ENCODE measurements at places on chromosomes 3 and 15.

GRCh38 chr15:33766389-33766788, 201.9 kb upstream of the CHRM5 start:
- peak; percentile 40 for DNase-seq

DNA sequence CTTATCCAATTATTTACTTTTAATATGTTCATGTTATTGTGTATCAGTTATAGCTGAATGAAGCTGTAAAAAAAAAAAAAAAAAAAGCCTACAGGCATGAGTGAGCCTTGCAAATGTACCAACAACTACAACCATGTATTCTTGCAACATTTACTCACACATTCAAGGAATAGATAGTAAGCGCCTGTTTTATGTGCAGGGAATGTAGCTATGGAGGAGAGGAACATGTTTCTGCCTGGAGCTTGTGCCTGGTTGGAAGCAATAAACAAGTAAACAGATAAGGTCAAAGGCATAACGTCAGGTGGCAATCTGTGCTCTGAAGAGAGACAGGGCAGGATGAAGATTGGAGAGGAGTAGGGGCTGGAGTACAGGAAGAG, 111.2 kb downstream of the DNAJB8 start:
- DNase-seq: no peak

DNA sequence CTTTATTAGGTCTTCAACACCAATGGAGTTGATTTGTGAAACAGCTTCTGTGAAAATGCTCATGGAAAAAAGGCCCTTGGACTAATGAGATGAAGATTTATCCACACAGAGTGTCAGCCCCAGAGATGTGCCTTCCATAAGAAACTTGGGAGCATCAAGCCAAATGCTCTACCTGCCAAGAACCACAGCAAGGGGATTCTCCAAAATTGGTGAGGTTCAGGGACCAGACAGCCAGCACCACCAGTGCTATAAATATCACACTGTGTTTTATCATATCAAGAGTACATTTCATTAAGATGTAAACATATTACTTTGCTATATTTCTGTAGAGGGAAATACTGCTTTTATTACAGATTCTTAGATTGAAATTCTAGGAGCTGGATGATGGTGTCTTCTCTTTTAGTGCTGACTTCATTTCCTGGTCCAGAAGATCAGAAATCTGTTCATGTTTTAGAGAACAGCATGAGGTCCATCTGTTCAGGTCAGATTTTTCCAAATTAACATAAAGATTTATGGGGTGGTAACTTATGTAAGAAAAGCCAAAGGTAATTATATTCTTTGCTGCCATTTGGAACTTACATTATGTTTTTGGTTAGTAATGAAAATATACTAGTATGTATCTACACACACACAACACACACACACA, 17.7 kb downstream of the SLC35G2 start:
- peak; percentile 34 for DNase-seq

DNA sequence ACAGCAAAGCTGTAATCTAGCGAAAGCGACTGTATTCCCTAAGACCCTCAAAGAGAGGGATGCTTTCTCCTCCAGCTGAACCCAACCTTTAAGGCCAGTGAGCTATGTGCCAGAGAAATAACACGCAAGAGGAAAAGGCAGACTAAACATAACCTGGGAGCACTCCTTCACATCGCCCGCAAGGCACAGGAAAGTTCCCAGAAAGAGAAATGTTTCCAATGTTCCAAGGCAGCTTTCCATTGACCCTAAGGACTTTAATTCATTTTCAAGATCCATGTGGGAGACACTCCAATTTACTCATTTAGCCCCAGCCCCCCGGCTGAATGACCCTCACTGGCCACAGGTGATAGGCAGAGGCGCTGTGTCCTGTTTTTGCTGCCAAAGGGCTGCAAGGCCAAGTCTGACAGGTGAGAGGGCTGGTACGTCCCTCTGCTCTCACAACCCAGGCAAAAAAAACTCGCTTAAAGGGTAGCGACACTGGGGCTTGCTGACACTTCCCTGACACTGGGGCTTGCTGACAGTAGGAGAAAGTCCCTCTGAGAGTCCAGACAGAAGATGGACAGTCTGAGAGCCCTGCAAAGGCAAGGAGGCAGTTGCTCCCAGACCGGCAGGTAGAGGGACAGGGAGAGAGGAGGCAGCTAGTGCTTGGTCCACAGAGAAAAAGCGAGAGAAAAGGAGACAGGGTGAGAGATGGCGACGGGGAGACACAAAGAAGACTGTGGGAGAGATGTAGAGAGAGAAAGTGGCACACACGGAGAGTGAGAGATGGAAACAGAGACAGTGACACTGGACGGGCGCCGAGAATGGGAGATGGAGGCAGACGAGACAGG, 702 bp downstream of the ARHGEF3 start:
- no peak for DNase-seq

GRCh38 chr15:39787479-39787878, 4.8 kb upstream of the FSIP1 start:
- DNase-seq: peak; percentile 58

All from choroid plexus epithelial cell (primary cell).